ENCODE measurements at places on chromosomes 2 and 18.

DNA sequence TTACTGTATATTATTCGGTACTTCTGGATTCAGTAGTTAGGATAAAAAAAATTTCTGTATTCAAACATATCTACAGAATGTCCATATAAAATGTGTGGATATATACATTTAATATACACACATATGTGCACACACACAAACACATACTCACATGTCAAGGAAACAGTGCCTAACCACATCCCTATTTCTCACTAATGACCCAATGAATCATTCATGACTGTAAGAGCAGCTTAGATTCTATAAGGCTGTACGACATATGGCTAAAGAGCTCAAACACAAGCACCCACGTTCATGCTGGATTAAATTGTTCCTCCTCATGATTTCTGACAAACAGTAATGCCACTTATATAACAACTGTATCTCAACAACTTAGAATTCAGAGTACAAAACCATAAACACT, 457.3 kb downstream of the ADCYAP1 start:
- no peak for DNase-seq
- H3K27me3 ChIP-seq: no peaks in the 10 kb centered on the region
- H3K27ac ChIP-seq: no peak overlapping the region
- H3K36me3 ChIP-seq: no peaks in the 10 kb centered on the region
- no peaks in the 10 kb centered on the region for H3K4me1 ChIP-seq

GRCh38 chr18:7870855-7871254, 303.7 kb downstream of the PTPRM start:
- no peaks in the 10 kb centered on the region for H3K36me3 ChIP-seq
- H3K27me3 ChIP-seq: no peaks in the 10 kb centered on the region
- DNase-seq: no peak
- no peak overlapping the region for H3K4me3 ChIP-seq
- H3K4me1 ChIP-seq: no peaks in the 10 kb centered on the region

- no peaks in the 10 kb centered on the region for H3K36me3 ChIP-seq
- H3K27me3 ChIP-seq: no peaks in the 10 kb centered on the region
- no peak for DNase-seq
- no peaks in the 10 kb centered on the region for H3K4me1 ChIP-seq
These were observed 89.0 kb upstream of the PNPT1 start for GRCh38 chr2:55782528-55783173.

GRCh38 chr2:101357376-101357775, 29.9 kb downstream of the CREG2 start:
- H3K27ac ChIP-seq: no peak overlapping the region
- H3K4me1 ChIP-seq: no peaks in the 10 kb centered on the region
- no peaks in the 10 kb centered on the region for H3K27me3 ChIP-seq
- no peaks in the 10 kb centered on the region for H3K36me3 ChIP-seq
- no peak for DNase-seq

DNA sequence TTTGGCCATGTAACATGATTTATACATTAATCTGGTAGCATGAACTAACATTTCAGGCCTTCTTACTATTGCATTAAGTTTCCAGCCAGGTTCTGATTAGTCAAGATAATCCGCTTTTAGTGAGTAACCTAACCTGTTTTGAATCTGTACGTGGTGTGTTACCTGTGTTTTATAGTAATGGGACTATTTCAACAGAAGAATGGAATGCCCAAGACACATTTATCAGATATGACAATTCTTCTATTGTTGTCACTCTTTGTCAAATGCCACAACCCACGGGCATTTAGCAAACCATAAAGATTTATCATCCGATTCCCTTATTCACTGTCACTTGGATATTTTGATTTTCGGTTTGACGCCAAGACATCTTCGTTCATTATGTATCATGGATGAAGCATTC, 117.9 kb downstream of the ETAA1 start:
- H3K36me3 ChIP-seq: no peaks in the 10 kb centered on the region
- no peaks in the 10 kb centered on the region for H3K27me3 ChIP-seq
- DNase-seq: no peak
- no peak overlapping the region for H3K27ac ChIP-seq
- H3K4me1 ChIP-seq: no peaks in the 10 kb centered on the region

- H3K27ac ChIP-seq: no peak overlapping the region
- H3K27me3 ChIP-seq: no peaks in the 10 kb centered on the region
- no peak overlapping the region for H3K4me3 ChIP-seq
- H3K36me3 ChIP-seq: no peaks in the 10 kb centered on the region
- no peaks in the 10 kb centered on the region for H3K4me1 ChIP-seq
- no peak for DNase-seq
These were observed 205.5 kb downstream of the FBXO15 start for GRCh38 chr18:73942081-73942625.

- H3K36me3 ChIP-seq: no peaks in the 10 kb centered on the region
- no peak overlapping the region for H3K27ac ChIP-seq
- no peaks in the 10 kb centered on the region for H3K27me3 ChIP-seq
- no peak for DNase-seq
- H3K4me3 ChIP-seq: no peak overlapping the region
- no peaks in the 10 kb centered on the region for H3K4me1 ChIP-seq
These were observed 106.1 kb upstream of the ALKAL2 start for GRCh38 chr2:393711-394696.

- DNase-seq: no peak
- H3K36me3 ChIP-seq: no peaks in the 10 kb centered on the region
- no peak overlapping the region for H3K27ac ChIP-seq
- no peaks in the 10 kb centered on the region for H3K27me3 ChIP-seq
- H3K4me1 ChIP-seq: no peaks in the 10 kb centered on the region
These were observed 143.9 kb downstream of the PXDN start for GRCh38 chr2:1600191-1601066.

Data from thoracic aorta (tissue), 2 donors.